Myometrial cell (primary cell): ENCODE measurements at places on chromosomes 5 and 9. TPM values are rescaled to one million over a fixed set of nuclear protein-coding genes. Genes with fewer than 3 reads are reported as not detected.

CETN3 gene
- total RNA-seq: 15.6 and 16.1 TPM in 2 replicates

AFAP1L1 gene
- total RNA-seq: 5.1 and 11.2 TPM in 2 replicates

PDGFRB gene
- 138 and 149 TPM in 2 replicates for total RNA-seq

GRXCR2 gene
- total RNA-seq: not detected in 2 replicates

FGF1 gene
- total RNA-seq: 0.29 and 1.8 TPM in 2 replicates
